ENCODE measurements at places on chromosomes 7 and 10. TPM values are rescaled to one million over a fixed set of nuclear protein-coding genes. Genes with fewer than 3 reads are reported as not detected.

Gene GRB10
- 57.8 TPM for total RNA-seq

Gene TMEM225B
- 2.6 TPM for total RNA-seq

Gene EPHA1
- total RNA-seq = 22.3 TPM

DNA sequence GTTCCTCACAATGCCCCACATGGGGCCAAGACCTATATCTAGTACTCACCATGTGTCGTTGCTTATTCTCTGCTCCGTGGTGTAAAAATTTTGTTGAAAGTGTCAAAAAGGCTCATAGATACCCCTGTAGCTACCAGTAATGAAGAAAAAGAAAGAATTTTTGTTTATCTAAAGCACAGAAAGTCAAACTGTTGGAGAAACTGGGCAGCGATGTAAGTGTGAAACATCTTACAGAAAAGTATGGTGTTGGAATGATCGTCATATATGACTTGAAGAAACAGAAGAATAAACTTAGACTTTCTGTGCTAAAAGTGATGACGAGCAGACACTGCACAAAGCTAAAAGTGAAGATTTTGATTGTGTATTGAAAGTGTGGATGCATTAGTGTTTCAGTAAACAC is 626.6 kb upstream of the GHITM start:
- no peak for DNase-seq

GRCh38 chr7:93036149-93036640 is 81.6 kb downstream of the SAMD9 start:
- no peak for DNase-seq

DNA sequence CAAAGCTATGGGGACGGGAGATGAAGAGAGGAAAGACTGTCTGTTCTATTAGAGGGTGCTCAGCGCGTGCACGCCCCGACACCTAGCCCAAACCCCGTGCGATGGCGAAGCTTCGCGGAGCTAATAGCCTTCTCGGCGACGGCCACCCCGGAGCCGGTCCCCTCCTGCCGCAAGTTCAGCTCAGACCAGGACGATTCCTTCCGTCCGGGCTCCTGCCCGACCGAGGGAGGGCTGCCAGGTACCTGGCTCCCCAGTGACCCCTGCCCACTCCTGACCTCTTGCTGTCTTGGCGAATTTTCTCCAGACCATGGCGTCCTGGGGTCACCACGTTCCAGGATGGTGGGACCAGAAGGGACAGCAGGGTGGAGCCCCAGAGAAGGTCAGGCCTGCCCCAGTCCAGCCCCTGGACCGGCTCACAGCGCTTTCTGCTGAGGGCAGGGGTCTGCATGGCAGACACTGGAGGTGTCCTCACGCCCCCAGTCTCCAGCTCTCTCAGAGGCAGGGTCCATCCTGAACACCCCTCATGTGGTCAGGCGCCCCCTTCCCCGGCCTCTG is 36.7 kb downstream of the UNCX start:
- peak; percentile 53 for DNase-seq

DNA sequence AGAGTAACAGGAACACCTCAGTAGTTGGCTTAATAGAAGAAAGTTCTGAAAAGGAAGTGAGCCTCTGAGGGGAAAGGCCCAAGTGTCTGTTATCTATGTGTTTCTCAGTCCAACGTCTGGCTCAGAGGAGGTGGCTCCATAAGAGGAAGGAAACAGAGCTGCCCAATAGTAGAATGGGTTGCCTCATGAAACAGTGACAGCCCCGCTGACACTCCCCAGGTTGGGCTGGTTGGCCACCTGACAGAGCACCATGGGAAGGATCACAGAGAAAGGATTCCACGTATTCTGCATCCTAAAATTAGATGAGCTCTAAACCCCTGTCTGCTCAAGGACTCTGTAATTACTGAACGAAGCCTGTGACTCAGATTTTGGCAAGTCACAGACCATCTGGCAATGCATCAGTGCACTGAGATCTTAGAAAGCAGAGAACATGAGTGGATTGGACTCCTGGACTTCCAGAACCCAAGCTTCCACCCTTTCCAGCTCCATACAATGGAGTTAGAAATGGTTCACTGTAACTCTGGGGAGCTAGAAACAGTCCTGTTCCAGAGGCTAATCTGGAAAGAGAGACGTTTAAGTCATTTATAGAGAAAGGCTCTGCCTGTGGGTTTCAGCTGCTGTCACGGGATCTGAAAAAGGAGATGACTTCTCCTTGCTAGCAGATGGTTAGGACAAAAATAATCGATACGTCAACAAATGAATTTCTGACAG is 2.9 kb downstream of the PKD2L1 start:
- DNase-seq = no peak

- no peak for DNase-seq
Observed at GRCh38 chr10:30792025-30792424, 162.5 kb upstream of the LYZL2 start.

DNA sequence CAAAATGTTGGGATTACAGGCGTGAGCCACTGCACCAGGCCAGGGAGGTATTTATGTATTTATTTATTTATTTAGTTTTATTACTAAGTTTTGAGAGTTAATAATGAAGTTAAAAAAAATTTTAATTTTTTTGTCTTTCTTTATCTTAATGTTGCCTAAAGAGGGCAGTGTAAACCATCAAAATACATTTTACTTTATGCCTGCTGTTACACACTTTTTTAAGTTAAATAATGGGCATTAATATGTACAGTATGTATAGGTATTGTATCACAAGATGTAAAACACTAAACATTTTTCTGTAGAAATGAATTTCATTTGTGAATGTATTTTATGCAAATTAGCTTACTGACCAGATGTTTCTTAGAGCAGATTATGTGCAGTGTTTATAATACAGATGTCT is 129.4 kb downstream of the AASS start:
- DNase-seq = no peak

- no peak for DNase-seq
Observed at GRCh38 chr7:139455789-139456188, 27.7 kb downstream of the KLRG2 start.

Gene ZNF746
- total RNA-seq = 17.3 TPM

GRCh38 chr10:30493609-30494530 is 59.9 kb downstream of the MAP3K8 start:
- no peak for DNase-seq

DNA sequence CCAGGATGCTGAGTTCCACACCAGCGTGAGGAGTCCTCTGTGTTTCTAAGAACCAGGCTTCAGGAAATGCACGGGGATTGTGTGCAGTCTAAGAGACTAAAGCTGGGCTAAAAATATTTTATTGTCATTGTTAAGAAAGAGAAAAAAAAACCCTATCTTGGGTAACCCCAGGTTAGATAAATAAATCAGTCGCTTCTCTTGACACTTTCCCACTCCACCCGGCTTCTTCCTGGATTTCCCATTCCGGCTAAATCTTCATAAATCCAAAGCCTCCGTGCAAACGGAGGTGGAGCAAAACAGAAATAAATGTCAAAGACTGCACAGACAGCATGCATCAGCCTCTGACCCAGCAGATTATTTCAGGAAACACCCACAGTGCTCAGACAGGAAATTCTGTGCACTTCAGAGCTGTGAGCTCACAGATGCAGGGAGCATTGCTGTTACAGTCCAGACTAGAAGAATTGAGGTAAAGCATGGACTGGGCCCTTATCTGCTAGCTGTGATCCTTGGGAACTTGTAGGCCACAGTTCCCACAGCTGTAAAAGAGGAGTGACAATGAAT is 44.8 kb upstream of the GRID1 start:
- peak; percentile 44 for DNase-seq

DNA sequence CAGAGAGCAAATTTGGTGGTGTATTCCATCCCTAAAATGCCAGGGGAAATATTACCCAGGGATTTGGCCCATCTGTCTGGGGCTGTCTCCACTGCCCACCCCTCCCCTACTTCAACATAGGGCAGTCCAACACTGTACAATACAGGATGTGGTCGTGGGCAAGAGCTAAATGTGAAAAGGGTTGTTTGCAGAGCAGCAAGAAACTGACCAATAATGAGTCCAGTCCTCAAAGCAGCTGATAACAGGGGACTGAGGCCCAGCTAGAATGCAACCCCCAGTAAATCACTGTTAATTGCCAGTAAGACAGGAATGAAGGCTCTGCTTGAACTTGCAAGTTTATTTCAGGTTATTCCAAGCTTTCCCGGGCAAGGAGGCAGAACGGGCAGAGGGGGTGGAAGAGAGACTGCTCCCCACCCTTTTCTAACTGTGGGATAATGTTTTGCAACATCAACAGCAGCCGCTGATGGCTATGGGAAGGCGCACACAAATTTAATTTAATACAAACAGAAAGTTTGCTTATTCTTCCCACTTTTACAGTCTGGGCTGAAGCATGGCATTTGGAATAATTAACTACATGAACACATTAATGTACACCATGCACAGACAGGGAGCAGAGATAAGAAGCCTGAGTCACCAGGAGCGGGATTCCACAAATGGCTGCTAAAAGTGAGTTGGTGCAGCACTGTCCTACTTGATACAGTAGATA is 36.8 kb downstream of the AFAP1L2 start:
- peak; percentile 77 for DNase-seq

DNA sequence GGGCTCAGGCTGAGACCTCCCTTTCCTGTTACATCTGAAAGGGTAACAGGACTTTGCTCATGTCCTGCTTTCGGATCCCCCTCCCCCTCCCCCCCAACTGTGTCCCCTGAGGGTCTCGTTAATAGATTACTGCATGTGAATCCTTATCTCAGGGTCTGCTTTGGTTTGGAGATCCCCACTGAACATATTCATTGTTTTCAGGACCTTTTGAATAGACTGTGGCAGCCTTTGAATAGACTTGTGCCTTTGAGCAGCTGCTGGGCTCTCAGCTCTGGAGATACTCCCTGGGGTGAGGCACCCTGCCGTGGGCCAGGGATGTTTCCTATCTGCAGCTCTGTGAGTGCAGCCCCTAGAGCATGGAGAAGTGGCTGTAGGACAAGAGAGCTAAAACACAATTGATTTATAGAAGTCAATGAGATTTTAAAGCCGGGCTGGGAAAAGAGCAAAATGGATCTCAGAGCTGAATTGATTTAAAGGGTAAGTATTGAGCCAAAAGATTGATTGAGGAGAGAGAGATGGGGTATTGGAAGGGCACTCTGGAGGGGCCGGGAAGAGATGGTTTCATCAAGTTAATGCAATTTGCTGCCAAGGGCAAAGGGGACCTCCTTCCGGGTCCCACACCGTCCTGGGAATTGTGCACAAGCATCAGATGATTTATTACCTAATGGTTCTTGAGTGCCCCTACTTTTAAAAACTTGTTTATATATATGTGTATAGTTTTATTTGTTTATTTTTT is 9.9 kb downstream of the ARHGAP22 start:
- no peak for DNase-seq

Gene GALNT17
- total RNA-seq = 2.4 TPM

DNA sequence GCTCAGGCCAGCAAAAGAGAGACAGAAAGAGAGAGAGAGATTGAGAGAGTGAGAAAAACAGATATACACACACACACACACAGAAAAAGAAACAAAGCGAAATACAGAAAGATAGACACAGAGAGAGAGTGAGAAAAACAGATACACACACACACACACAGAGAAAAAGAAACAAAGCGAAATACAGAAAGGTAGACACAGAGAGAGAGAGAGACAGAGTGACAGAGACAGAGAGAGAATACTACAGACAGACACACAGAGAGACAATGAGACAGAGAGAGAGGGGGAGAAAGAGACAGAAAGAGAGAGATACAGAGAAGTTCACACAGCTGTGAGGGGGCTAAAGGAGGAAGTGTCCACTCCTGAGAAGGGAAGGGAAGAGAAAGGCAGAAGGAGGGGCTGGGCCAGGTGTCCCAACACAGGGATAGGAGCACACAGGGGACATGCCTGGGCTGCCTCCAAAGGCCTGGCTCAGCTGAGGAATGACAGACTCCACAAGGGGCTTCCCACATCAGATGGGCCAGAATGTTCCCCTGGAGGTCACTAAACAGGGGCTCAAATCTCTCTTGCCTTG is 4.3 kb downstream of the GCK start:
- DNase-seq = no peak

DNA sequence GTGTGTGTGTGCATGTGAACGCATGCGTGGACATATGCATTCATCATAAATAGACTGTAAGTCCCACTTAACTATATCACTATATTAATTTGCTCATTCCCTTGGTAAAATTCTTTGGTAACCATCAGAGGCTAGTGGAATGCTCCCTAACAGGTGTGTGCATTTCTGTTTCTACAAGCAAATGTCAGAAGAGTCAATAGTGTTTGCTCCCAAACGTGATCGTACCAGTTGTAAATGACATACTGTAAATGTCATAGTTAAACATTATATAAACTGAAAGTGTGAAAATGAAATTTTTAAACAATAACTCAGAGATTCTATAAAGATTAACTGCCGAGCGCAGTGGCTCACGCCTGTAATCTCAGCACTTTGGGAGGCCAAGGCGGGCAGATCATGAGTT is 94.6 kb downstream of the ANLN start:
- DNase-seq = no peak

Gene KCP
- 44.6 TPM for total RNA-seq

GRCh38 chr7:130272381-130273080 is 5.9 kb downstream of the CPA2 start:
- peak; percentile 59 for DNase-seq

DNA sequence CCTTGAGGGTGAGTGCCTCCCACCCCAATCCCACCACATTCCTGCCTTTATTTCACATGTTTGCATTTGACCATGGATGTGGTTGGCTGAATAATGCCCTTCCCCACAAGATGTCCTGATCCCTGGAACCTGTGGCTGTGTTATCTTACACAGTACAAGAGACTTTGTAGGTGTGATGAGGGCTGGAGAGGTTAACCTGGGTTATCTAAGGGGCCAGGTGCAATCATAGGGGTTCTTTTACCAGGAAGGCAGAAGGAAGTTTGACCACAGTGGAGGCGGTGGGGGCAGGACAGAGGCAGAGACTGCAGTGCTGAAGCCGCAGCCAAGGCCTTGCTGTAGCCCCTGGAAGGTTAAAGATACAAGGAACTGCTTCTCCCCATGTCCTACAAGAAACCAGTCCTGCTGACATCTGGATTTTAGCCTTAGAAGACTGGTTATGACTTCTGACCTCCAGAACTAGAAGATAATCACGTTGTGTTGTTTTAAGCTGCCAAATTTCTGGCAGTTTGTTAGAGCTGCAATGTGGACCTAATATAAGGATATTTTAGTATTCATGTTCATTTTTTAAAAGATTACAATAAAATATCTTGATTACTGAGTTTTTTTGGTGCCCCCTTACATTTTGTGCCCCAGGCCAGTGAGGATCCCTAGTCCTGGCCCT is 136.6 kb downstream of the ARHGAP22 start:
- no peak for DNase-seq

Gene NPFFR1
- total RNA-seq = 0.09 TPM

Gene NCF1
- total RNA-seq = 8.4 TPM

DNA sequence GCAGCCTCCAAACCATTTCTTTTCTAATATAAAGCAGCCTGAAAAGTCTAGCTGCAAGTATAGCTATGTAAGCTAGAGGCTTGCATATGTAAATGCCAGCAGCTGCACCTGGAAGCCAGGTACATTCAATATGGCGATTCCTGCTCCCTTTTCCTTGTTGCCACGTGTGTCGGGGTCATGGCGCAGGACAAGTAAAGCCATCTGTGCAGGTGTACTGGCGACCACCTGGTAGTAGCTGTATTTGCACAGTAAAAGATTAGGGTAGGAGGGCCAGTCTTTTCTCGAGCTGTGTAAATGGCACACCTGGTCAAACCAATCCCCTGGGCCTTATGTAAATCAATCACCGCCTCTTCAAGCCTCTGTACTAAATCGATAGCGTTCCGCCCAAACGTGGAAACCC is 484.5 kb downstream of the MAGI2 start:
- no peak for DNase-seq

Gene C7orf57
- total RNA-seq = 0.63 TPM

All from kidney (tissue), 22 donors.